ENCODE measurements at places on chromosomes 2 and 18. TPM values are rescaled to one million over a fixed set of nuclear protein-coding genes. Genes with fewer than 3 reads are reported as not detected.

MOGAT1 gene
- not detected for total RNA-seq

GAD1 gene
- total RNA-seq, result not detected

ST6GAL2 gene
- total RNA-seq, result 139 TPM

SLC4A5 gene
- 2.3 TPM for total RNA-seq

COL3A1 gene
- 8,171 TPM for total RNA-seq

DNA sequence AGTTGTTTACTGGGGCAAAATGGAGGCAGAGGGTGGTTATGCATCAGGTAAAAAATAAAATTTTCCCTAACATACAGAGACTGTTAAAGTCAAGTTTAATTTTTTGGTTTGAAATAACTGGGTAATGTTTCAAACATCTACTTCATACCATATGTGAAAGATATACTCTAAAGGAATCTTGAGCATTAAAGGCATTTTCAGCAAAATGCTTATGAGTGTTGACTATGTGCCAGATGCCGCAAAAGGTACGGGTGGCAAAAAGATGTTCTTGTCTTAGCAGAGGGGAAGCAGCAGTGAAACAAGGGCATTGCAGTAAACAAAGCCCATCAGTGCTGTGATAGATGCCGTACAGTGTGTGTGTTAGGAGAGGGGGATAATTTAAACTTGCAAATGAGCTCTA, 263.1 kb upstream of the ID2 start:
- DNase-seq, result no peak

- no peak for DNase-seq
Observed at GRCh38 chr2:37706334-37707183, 35.1 kb upstream of the CDC42EP3 start.

DNA sequence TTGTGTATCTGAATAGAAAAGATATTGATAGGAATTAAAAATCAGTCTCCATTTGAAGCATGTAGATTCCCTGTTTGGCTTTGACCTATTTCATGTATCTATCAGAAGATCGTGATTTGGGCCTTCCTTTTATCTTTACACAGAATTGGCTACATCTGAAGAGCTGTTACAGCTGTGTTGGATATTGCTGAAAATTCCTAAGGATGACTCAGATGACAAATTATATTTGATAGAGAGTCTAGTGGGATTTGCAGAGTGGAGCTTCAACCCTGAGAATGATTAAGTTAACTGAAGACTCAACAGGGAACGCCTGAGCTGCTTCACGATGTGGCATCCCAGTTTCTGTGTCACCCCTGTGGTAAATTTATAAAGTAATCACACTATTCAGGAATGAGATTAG, 4.9 kb upstream of the COL3A1 start:
- no peak for DNase-seq

DNA sequence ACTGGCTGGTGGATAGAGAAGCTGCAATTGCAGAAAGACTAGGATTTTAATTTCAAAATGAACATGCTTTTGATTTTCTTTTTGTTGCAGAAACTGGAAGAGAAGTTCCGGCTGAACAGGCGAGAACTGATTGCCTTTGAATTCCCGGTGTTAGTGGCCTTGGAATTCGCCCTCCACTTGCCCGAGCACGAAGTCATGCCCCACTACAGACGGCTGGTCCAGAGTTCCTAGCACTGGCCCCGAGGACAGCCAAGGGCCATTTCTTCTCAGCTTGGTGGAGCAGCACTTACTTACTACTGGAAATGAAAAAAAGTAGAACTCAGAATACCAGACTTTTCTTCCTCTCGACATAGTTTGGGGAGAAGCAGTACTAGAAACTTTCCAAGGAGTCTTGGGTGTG, 121.9 kb downstream of the CABLES1 start:
- no peak for DNase-seq

DNA sequence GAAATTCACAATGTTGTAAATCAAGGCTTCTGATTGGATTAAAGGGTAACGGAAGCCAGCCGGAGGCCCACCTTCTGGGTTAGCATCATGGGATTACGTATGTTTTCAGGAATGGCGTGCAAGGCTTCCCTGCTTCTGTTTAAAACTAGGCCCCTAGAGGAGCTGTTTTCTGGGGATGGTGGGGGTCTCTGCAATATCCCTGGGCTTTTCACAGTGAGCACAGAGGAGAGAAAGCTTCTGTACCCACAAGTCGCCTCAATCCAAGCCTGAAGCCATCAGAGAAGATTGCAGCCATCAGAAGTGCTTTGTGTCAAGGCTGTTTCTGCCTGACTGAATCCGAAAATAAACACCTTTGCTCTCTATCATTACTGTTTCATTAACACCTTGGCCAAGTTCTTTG, 226.9 kb upstream of the SMIM21 start:
- DNase-seq, result no peak

GRCh38 chr2:119712571-119712970, 33.6 kb downstream of the TMEM177 start:
- no peak for DNase-seq

GRCh38 chr2:24809316-24810007, 16.2 kb downstream of the CENPO start:
- no peak for DNase-seq
